Vagina (tissue), 2 donors: ENCODE measurements at places on chromosomes 3 and 15.

GRCh38 chr15:55267401-55268175 lies 22.0 kb downstream of the RAB27A start:
- DNase-seq: no peak

- DNase-seq: no peak
Observed at GRCh38 chr15:58380280-58380945, 51.4 kb upstream of the LIPC start.

DNA sequence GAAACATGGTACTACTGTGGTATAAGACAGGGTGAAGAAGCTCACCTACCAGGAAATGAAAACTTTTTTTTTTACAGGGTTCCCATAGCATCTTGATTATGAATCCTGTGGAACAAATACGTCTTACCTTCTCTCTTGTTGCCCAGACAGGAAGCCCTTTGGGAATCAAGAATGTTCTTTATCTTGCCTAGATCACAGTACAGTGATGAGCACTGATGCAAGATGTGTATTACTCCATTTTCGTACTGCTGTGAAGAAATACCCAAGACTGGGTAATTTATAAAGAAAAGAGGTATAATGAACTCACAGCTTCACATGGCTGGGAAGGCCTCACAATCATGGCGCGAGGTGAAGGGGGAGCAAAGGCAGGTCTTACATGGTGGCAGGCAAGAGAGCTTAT lies 281.3 kb downstream of the UBE2E2 start:
- no peak for DNase-seq

DNA sequence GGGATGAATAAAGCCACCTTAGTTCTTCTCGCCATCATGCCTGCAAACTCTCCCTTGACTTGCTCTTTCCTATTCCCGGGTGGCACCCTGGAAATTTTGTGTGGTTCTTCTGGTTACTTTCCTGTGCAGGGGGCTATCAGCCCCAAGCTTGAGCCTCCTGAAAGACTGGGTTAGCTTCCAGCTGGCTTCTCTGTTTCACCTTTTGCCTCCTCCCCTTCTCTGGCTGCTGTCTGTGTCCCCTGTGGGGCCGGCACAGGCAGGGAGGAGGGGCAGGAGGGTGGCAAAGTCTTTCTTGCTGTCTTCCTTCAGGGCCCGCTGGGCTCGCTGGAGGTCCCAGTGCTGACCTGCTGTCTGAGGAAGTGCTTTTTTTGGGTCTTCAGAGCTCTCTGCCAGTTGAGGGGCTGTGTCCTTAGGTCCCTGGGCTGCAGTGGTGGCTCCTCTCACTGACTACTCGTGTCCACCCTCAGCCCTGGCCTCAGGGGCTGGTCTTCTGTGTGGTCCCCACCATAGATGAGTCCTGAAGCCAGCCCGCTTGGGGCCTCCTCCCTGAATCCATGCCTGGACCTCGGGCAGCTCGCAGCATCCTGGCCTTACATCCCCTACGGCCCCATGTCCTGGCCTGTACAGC lies 196.5 kb downstream of the KLF13 start:
- no peak for DNase-seq

DNA sequence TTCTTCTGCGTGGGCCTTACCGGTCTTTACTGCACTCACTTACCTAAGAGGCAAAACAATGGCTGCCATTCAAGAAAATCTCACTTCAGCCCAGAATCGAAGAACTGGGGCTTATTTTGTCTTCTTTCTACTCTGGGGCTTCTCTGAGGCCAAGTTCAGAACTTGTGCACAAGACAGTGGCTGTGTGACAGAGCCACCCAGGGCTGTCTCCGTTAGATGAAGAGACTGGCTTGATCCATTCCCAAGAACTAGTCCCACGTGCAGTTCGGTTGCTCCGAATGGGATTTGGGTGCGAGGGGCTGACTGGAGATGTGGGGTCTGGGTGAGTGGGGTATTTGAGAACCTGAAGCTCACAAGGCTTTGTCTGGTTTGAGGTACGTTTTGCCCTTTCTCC lies 795 bp upstream of the TCF12 start:
- DNase-seq: no peak

- no peak for DNase-seq
Observed at GRCh38 chr3:169400874-169401273, 262.6 kb downstream of the MECOM start.

GRCh38 chr3:150286390-150287147 lies 121.5 kb upstream of the TSC22D2 start:
- no peak for DNase-seq

- DNase-seq: no peak
Observed at GRCh38 chr3:43294975-43295374, 8.6 kb downstream of the SNRK start.

DNA sequence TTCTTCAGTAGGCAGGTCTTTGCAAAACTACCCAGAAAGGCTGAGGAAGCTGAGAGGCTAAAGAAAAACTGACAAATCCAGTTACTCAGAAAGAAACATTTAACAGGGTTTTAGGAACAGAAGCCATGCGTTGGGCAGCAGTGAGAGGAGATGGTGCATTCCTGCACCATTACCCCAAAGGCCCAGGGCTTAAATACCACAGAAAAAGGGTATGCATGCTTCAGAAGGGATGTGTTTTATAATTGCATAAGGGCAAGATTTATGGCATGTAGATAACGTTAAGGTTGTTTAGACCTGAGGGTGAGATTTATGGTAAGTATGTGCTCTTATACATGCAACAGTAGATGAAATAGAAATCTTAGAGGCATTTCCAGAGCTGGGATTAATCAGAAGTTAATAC lies 10.0 kb downstream of the C3orf52 start:
- no peak for DNase-seq

DNA sequence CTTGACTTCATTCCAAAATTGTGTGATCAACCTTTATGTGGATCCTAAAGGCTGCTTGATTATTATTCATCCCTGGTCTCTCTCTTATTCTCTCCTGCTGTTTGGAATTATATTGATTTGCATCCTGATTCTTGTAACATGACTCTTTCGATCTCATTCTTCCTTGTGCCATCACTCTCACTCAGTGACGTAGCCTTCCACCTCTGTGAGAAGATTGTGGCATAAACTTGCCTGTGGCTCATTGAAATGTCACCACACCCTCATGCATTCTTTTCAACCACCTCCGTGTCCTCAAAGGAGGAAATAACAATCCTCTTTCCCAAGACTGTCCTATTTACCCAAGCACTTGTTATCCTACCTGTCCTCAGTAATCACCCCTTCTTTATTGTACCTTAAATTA lies 41.3 kb upstream of the GCNT3 start:
- no peak for DNase-seq

DNA sequence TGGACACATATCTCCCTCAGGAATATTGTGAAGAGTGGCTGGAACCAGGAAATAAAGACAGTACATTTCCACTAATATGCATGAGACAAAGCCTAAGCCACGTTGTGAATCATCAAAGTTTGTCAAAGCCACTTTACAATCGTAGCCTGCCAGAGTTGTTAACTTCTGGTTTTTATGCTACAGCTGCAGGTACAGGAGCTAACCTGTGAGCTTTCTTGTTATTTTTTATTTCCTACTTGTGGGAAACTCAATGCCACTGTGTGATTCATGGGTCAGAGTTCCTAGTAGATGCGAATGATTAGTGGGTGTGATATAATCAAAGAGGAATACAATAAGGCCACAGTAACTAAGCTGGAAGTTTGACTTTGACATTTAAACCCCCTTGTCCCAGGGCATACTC lies 44.4 kb upstream of the TEX9 start:
- DNase-seq: no peak

- DNase-seq: no peak
Observed at GRCh38 chr3:107947203-107947602, 143.6 kb downstream of the CD47 start.

- no peak for DNase-seq
Observed at GRCh38 chr3:99751649-99752048, 66.0 kb upstream of the CMSS1 start.

DNA sequence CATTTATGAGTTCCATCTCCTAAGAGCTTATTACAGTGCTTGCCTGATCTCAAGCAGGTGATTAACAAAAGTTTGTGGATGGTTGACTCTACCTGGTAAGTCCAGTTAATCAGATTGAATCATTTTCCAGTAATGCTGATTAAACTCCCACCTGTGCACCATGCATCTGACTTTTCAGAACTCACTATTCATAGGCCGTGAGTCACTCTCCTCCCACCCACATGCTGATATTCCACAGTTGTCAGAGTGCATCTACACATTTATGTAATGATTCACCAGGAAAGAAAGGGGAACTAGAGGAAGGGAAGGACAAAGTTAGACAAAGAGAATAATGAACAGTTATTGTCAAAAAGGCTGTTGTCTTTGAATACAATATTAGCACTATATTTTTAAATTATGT lies 106.2 kb upstream of the UBE3A start:
- DNase-seq: no peak

DNA sequence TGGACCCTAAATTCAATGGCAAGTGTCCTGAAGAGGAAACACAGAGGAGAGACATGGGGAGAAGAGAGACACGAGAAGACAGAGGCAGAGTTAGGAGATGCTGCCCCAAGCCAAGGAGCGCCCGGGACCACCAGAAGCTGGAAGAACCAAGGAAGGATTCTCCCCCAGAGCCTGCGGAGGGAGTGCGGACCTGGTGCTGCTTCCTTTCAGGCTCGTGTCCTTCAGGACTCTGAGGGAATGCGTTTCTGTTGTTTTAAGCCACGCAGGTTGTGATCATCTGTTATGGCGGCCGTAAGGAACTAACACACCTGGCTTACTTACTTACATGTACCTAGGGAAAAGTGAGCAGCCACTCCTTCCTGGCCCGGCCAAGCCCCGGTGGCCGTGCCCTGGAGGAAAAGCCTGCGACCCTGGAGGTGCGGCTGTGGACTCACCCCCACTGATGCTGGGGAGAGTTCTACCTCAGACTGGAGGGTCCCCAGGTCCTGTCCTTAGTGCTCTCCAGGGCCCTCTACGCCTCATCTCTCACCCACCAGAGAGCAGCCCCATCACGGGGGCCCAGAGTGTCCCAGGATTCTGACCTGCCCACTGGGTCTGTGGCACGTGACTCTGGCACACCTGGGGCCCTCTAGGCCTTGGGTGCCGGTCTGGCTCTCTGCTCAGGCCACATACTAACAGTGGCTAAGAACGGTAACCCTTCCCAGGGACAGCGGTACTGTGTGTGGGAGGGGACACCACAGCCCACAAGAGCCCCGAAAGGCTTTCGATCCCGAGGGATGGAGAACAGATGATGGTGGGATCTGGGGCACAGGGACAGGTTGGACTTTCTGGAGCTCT lies 61.8 kb downstream of the ITGA11 start:
- DNase-seq: no peak

DNA sequence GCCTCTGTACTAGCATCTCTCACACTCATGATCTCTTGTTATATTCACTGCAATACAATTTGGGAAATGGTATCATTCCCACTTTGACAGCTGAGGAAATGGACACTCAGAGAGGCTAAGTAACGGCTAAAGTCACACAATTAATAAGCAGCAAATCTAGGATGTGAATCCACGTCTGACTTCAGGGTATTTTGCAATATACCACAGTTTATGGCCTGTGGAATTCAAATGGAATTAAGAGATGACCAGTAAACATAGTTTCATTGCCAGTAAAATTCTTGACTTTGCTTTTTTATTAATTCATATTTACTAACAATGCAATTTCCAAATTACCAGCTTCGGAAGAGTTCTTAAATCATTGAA lies 61.1 kb downstream of the CCNL1 start:
- no peak for DNase-seq

DNA sequence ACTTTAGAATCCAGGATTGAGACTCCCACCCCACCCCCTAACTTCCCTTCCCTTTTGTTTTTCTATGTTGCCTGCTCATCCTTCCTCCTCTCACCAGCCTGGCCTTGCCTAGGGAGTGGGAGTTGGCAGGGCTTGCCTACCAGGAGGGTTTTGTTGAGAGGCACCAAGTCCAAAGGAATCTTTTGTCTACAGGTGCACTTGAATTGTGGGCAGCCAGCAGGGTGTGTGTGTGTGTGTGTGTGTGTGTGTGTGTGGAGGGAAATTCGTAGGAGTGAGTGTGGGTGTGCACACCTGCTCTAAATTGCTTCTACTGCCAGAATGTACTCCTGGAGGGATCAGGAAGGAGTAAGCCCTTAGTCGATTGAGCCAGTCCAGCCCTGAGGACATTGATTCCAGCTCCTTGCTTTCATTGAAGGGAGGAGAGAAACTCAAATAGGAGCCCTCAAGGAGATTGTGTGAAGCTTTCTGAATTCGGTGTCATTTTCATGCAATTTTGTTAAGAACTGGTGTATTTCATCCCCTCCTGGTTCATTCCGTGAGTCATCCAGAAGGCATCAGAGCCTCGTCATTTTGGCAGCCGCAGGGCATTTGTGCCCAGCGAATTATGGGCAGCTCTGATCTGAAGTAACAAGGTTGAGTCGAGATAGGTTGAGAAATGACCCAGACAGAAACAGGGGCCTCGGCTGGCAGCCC lies 112.1 kb downstream of the SLCO3A1 start:
- no peak for DNase-seq

GRCh38 chr15:66820481-66821176 lies 118.6 kb downstream of the SMAD6 start:
- DNase-seq: no peak

- no peak for DNase-seq
Observed at GRCh38 chr15:54540721-54541120, 562.5 kb downstream of the UNC13C start.

DNA sequence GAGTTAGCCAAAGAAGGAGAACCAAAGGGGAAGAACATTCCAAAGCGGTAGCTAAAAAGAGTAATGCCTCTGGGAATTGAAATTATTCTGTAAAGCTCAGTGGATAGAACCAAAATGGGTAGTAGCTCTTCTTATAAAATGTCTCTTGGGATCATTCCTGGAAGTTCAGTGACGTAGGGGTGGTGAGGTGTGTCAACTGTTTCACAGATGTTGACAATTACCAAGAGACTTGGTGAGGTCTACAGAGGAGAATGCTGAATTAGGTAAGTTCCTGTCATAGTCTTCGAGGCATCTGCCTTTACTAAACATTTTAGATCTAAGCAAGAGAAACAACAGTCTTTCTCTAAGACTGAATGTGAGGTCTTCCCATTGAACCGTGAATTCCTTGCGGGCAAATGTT lies 67.8 kb downstream of the TPRG1 start:
- no peak for DNase-seq

- DNase-seq: no peak
Observed at GRCh38 chr15:33912326-33912725, 56.0 kb upstream of the CHRM5 start.

GRCh38 chr15:76299786-76300185 lies 11.5 kb downstream of the ETFA start:
- DNase-seq: no peak

DNA sequence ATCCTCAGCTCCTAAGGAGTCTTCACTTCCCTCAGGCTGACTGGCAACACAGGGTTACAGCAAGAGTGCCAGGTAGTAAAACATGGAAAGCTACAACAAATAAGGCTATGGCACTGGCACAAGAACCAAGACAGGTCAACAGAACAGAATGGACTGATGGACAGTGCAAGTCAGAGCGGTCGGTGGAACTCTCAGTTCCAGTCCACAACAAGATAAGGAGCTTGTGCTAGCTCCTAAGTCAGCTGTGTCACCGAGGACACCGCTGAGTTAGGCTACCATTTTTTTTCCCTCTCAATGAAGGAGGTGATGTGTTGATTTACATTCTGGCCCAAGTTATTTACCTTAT lies 55.9 kb upstream of the LIMD1 start:
- no peak for DNase-seq
